ENCODE measurements at places on chromosomes 11 and 22.
A peak's percentile ranks its signal among the peaks of the same experiment; 100 is the strongest.

GRCh38 chr11:9955391-9955790 is 291.5 kb downstream of the SWAP70 start:
- no peak for DNase-seq

DNA sequence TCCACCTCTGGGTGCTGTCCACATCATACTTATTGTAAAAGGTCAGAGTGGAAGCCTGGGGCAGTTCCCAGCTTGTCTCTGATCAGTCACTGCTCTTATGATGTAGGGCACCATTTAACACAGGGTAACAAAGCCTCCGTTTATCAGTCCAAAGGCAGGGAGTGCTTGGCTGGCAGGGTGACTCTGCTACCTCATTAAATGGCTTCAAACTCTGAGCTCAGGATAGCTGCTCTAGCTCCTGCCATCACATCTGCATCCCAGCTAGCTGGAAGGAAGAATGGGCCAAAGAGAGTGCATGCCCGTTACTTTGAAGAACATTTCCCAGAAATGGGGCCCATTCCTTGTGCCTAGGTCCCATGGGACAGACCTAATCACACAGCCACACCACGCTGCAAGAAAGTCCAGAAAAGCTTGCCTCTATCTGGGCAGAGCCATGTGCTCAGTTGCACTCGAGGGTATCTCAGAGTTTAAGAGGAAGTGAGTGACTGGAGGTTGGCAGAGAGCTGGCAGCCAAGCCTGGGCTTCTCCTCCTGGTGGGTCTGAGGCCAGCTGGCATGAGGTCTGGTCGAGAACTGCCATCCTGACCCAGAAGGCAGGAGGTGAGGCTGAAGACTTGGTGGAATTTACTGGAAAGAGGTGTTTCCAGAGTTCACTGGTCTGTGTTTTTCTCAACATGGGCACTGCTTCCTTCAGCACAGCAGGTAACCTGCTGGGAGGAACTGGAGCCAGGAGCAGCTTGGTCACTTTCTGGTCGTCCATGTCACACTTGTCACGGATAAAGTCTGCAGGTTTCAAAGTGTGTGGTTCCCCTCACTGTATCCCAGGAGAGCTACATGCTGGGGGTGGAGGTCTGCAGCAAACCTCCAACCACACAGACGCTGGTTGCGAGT is 935.7 kb downstream of the BRD1 start:
- DNase-seq = no peak

- DNase-seq = no peak
Observed at GRCh38 chr11:60155931-60156330, 27.0 kb downstream of the MS4A6A start.

DNA sequence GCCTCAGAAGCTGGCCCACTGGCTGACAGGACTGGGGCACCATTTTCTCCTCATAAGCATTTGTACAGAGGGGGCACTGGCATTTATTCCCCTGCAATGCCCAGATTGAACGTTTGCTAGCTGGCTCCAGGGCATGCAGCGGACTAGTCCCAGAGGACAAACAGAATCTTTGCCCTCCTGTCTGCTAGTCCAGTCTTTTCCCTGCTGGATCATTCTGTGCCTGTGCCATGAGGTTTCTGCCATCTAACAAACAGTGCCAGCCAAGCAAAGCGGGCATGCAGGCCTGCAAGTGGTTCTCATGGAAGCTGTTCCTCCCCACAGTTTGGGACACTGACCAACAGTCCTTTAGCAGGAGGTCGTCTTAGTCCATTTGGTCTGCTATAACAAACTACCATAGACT is 53.4 kb downstream of the KCNJ1 start:
- DNase-seq = no peak

- DNase-seq = no peak
Observed at GRCh38 chr22:47294576-47294975, 532.1 kb downstream of the TBC1D22A start.

- DNase-seq = no peak
Observed at GRCh38 chr11:68309621-68310185, 2.7 kb upstream of the LRP5 start.

DNA sequence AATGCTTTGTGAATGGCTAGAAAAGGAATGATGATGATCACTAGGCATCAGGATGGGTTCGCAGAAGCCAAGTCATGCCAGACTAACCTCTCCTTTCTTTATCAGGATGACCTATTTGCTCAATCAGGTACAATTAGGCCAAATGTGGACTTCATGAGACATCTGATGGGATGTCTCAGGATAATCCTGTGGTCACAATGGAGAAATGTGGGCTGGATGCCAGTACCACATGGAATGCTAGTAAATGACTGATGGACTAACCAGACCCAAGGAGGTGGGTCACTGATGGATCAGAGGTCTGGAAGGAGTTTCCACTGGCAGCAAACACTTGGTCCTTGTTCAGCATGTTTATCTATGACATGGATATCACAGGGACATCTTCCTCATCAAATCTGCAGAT is 94.8 kb upstream of the PHOX2A start:
- no peak for DNase-seq

- no peak for DNase-seq
Observed at GRCh38 chr11:20278727-20279126, 84.8 kb upstream of the HTATIP2 start.

GRCh38 chr11:15197696-15198095 is 83.0 kb downstream of the INSC start:
- DNase-seq = no peak

- no peak for DNase-seq
Observed at GRCh38 chr11:57785072-57785471, 23.5 kb downstream of the CTNND1 start.

GRCh38 chr11:101915791-101916291 is 481 bp downstream of the ANGPTL5 start:
- DNase-seq = peak; percentile 7

- DNase-seq = no peak
Observed at GRCh38 chr11:121109916-121110586, 9.0 kb downstream of the TECTA start.

GRCh38 chr11:13205486-13205885 is 72.1 kb upstream of the BMAL1 start:
- no peak for DNase-seq

GRCh38 chr11:76524461-76524860 is 79.6 kb downstream of the EMSY start:
- no peak for DNase-seq

- DNase-seq = no peak
Observed at GRCh38 chr11:125441648-125442410, 54.2 kb downstream of the FEZ1 start.

- DNase-seq = no peak
Observed at GRCh38 chr11:125958872-125959400, 13.1 kb downstream of the VSIG10L2 start.

- DNase-seq = no peak
Observed at GRCh38 chr11:68052137-68052873, 13.5 kb downstream of the TCIRG1 start.

DNA sequence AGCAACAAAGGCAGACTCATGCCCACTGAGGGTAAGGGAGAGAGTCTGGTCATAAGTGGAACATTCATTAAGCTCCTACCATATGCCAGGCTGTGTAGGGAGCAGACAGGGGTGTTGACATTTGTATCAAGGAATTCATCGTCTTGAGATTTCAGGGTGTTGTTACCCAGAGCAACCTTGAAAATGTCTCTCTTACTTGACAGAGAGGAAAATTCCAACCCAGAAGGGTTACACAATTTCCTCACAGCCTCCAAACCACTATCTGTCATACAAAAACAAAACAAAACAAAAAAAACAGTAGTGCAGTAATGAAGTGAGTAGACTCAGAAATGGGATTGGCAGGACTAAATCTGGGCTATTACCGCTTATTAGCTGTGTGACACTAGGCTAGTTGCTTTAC is 113.2 kb downstream of the MIAT start:
- no peak for DNase-seq

- no peak for DNase-seq
Observed at GRCh38 chr11:61589961-61590360, 9.1 kb upstream of the SYT7 start.

- no peak for DNase-seq
Observed at GRCh38 chr11:68329978-68330699, 17.7 kb downstream of the LRP5 start.

DNA sequence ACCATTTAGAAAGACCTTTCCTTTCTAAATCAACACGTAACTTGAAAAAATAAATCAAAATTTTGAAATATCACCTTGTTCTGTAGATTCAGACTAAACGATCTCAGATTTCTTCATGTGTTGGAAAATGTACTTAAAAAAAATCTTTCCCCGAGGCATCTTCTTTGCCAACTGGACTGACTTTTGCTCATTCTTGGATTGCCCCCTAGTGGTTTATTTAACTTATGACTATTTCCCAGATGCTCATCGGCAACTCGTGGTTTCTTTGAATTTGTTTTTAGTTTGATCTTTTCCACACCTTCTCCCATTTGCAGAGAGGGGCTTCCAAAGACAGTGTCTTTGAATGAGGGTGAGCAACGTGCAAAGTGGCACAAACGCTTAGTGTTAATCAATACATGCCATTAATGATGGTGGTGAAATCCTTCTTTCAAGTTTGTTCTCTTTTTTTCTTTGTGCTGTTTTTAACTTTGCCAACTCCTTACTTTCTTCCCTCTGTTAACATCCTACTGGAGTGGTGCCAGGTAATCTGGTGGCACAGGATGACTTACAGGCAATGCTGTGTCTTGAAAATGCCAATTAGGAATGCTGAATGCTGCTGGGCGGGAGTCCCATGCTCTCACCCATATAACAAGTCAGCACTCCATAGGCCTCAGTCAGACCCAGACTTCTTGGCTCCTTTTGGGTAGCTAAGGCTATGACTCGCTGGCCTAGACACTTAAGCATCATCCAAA is 18.3 kb downstream of the PRSS23 start:
- DNase-seq = no peak
